ENCODE measurements at places on chromosomes 6 and 20.

- ATAC-seq: peak; percentile 97
Observed at GRCh38 chr6:209432-210103, 82.7 kb upstream of the DUSP22 start.

GRCh38 chr20:24956001-24956841 lies 7.2 kb downstream of the CST7 start:
- no peak for ATAC-seq

GRCh38 chr20:63538204-63539091 lies 1.3 kb upstream of the PTK6 start:
- ATAC-seq: peak; percentile 8

GRCh38 chr6:5457983-5458683 lies 196.8 kb downstream of the FARS2 start:
- no peak for ATAC-seq

- no peak for ATAC-seq
Observed at GRCh38 chr6:4806337-4806725, 30.1 kb downstream of the CDYL start.

DNA sequence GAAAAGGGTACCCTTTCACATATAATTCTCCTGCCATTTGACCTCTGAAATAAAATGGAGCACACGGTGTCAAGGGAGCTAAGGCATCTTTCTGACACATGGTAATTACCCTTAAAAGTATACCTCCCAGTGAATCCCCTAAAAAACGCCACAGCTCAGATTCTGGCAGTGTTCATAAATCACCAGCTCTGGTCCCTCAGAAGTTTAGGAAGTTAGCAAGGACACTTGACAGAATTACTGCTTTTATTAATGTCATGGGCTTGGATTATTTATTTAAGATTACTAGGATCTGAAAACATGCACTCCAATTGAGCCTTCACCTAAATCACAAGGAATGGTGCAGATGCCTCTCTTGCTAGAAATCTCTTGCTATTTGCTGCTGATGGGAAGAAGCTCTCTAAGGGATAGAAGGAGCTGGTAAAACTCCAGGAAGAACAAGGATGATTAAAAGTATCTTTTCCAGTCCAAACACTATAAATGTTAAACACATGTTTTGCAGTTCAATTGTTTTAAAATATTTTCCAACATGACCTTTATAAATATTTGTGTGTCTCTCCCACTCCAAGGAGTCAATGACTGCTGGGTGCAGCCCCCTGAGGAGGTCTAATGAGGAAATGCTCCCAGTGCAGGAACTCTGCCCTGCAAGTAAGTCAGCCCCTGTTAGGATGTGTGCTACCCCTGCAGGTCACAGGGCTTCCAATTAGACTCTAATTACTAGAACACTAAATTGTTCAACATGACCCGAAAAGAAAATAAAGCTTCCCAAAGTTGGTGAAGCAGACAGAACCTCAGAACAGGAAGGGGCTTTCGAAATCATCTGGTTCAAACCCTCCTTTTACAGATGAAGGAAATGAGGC lies 230.3 kb downstream of the TFAP2A start:
- ATAC-seq: no peak

DNA sequence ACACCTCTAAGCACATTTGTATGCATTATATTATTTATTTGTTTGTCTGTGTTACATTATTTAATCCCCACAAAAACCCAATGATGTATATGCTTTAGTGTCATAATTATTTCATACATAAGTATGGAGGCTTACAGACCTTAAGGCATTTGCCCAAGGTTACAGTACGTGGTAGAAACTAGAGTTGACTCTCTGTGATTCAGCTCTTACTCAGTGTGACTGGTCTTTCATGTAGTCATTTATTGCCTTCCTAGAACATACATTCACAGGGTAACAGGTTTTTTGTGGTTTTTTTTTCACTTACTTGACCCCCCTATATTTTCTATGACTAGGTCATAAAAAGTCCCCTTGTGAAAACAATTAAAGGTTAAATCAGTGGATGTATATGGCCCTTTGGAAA lies 566.8 kb downstream of the TFAP2A start:
- peak; percentile 59 for ATAC-seq

- ATAC-seq: no peak
Observed at GRCh38 chr6:110625883-110626282, 149.5 kb upstream of the SLC22A16 start.

GRCh38 chr6:150177952-150178520 lies 35.2 kb downstream of the PPP1R14C start:
- ATAC-seq: no peak

DNA sequence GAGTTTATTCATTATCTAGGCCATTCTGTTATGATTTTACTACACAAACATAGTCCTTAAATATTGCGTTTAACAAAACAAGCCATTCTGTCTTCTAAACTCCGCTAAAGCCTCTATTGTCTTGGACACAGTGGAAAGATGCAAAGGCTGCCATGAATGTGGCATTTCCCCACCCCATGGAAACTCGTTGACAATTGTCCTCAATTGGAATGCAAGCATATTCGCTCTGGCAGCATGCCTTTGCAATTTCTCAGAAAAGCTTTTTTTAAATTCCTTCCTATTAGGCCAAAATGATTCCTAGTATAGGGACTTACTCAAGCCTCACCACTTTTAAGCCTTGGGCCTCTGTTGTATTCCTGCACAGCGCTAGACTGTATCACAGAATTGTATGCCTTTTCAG lies 22.8 kb downstream of the OR2A4 start:
- no peak for ATAC-seq

- ATAC-seq: no peak
Observed at GRCh38 chr20:58995461-58996225, 11.4 kb downstream of the CTSZ start.

GRCh38 chr6:100309174-100309573 lies 155.5 kb downstream of the SIM1 start:
- no peak for ATAC-seq

- ATAC-seq: no peak
Observed at GRCh38 chr20:4011226-4011975, 4.0 kb downstream of the RNF24 start.

Data from activated T-helper 17 cell treated with anti-CD3 and anti-CD28 coated beads, Interleukin-2, amount 50 U/mL, for 72 hours (primary cell).